Lung microvascular endothelial cell (primary cell): ENCODE measurements at places on chromosomes 6 and 20.

- no peak for DNase-seq
Measured at GRCh38 chr6:2019051-2019450, 226.4 kb downstream of the GMDS start.

GRCh38 chr20:46030284-46031013 is 1.4 kb downstream of the SLC12A5 start:
- DNase-seq, result no peak

DNA sequence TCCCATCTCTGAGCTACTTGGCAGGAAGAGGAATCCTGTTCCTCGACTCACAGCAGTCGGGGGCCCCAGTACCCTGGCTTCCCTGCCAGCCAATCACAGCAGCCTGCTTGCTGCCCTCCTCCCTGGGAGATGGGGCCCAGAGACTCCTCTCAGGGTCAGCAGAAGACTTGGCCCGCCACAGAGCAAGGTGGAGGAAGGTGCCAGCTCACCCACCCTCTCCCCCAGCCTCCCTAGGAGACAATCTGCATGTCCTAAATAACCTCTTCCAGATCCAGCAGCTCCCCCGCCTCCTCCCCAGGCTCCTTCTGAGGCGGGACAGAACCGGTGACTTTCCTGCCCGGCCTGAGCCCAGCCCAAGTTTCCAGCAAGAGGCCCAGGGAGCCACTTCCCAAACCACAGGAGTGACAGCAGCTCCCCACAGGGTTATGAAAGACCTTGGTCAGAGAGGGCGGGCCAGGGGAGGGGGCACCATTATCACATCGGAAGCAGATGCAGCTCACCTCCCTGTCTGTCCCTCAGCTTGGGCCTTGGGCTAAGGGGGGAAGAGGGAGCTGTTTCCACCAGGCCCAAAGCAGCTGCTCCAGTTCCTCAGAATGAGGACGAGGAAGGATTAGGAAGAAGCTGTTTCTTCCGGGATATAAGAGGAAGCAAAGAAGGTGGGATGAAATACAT is 2.3 kb downstream of the CCND3 start:
- DNase-seq, result peak; percentile 32

- peak; percentile 90 for DNase-seq
Measured at GRCh38 chr6:133923938-133924593, 29.0 kb upstream of the TBPL1 start.

- no peak for DNase-seq
Measured at GRCh38 chr20:57856658-57857057, 146.8 kb upstream of the PMEPA1 start.

- DNase-seq, result no peak
Measured at GRCh38 chr20:20955892-20956291, 150.3 kb downstream of the LINC00237 start.

GRCh38 chr6:129350278-129350677 is 359.7 kb downstream of the ARHGAP18 start:
- DNase-seq, result no peak

DNA sequence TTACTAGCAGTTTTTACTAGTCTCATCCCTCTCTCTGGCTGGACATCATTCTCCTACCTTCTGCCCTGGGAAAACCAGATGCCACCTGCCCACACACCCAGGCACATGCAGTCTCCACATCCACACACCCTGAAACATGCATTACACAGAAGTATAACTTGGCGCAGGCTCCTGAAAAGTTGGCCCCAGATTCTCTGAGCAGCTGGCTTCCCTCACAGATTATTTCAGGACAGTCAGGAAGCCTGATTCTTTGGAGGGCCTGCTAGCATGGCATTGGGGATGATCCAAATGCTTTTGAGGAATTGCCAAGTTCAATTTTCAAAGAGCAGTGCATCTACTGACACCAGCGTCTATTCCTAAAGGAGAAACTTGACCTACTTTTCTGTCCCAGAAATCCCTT is 27.8 kb upstream of the KIF16B start:
- DNase-seq, result no peak
